NAMALWA (cell line): ENCODE measurements at places on chromosomes 6 and 20.

DNA sequence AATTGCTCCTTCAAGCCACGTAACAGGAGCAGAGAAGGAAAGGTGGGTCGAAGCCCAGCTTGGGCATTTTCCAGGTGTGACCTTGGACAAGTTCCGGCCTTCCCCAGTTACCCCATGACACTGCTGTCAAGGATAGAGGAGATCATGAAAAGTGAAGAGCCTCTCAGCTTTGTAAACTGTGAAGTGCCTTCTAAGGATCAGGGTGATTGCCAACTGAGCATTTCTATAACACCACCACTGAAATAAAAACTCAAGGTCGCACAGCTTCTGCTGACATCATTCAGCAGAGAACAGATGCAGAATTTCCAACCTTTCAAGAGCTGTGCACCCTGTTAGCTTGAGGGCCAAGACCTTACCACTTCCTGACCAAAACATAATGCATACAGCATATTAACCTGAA lies 24.0 kb upstream of the ZMYND8 start:
- DNase-seq, result no peak

GRCh38 chr20:31680286-31681127 lies 42.2 kb downstream of the BCL2L1 start:
- DNase-seq, result no peak

- no peak for DNase-seq
These were observed 254.9 kb downstream of the PLCB1 start for GRCh38 chr20:8386991-8387390.

DNA sequence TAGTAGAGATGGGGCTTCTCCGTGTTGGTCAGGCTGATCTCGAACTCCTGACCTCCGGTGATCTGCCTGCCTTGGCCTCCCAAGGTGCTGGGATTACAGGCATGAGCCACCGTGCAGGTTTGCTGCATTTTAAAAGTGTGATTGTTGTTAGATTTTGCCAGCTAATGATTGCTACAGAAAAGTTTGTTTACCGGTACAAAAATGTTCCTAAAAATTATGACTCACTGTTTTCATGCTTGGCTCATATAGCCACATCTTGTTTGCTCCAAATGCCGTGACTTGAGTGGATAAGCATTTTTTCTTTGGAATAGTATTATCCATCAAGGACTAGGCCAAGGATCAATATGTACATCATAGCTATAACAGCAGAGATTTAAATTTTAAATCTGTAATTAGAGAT lies 24.3 kb downstream of the LRRN4 start:
- no peak for DNase-seq

GRCh38 chr6:136102991-136103688 lies 147.0 kb downstream of the MTFR2 start:
- DNase-seq, result no peak

DNA sequence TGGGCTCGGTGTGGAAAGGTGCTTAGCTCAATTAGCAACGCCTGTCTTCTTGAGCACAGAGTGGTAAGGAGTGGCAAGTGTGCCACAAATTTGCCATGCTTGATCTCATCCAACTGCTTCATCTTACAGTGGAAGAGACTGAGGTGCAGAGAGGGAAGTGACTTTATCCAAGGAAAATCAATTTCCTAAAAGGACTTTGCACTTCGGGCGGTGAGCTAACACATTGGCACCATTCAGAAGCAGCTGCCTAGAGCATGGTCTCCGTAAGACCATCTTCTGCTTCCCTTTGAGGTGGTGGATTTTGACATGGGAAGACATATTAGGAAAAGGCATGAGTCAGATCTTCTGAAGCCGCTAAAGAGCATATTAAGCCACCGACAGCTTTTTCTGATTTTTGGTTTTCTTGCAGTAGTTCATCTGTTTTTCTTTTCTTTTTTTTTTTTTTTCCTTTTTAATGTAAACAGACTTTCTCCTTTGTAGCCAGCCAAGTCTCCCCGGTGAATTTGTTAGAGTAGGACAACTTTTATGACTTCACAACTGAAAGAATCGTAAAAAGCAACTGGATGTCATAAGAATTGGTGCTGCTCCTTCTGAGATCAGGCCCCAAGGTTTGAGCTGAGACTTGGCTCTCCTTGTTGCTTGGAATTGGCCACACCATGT lies 273.2 kb downstream of the CDC5L start:
- no peak for DNase-seq

DNA sequence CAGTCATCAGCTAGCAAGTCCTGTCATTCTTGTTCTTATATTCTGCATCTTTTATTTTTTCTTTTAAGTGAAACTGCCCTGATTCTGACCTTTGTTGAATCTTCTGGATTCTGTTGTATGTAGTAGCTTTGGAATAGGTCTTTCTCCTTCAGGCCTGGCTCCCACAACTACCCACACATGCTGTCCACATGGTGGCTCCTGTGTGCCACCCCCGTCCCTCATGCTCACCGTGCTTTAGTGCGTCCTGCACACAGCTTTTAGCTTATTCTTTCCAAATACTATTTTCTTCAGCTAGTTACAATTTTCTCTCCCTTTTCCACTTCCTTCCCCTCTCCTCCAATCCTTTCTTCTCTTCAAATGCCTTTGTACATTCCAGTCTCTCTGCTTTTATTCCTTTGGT lies 61.8 kb downstream of the CTNNBL1 start:
- DNase-seq, result no peak

- no peak for DNase-seq
These were observed 1.6 kb downstream of the FBXO5 start for GRCh38 chr6:152981219-152981618.

GRCh38 chr6:73586416-73586974 lies 65.7 kb upstream of the EEF1A1 start:
- no peak for DNase-seq

DNA sequence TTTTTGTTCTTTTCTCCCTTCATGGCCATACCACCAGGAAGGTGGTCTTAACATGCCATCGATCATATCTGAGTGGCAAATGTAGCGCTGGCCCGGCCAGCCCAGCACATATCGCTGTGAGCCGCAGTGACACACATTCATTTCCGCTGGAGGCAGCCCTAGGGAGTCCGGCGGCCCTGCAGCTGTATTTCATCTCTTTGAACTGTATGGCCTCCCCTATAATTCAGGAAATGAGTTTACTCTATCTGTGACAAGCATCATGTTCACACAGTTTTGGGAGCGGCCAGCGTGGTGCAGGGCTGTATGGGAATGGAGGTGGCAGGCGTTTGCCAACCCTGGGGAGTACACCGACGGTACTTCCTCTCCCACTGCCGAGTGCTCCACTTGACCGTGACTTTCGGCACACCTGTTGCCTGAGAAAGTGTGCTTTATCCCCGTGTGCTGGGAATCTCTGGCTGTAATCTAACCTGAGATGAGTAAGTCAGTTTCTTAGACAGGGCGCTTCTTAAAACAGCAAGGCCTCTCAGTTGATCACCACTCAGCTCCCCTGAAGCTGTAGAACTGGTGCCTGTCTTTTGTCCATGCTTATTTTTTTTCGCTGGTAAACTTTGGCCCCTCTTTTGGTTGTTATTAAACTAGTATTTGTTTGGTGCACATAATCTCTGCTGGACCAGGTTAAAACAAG lies 257.1 kb upstream of the TAB2 start:
- DNase-seq, result no peak

- DNase-seq, result no peak
These were observed 1.9 kb upstream of the BCAS4 start for GRCh38 chr20:50792708-50793574.

DNA sequence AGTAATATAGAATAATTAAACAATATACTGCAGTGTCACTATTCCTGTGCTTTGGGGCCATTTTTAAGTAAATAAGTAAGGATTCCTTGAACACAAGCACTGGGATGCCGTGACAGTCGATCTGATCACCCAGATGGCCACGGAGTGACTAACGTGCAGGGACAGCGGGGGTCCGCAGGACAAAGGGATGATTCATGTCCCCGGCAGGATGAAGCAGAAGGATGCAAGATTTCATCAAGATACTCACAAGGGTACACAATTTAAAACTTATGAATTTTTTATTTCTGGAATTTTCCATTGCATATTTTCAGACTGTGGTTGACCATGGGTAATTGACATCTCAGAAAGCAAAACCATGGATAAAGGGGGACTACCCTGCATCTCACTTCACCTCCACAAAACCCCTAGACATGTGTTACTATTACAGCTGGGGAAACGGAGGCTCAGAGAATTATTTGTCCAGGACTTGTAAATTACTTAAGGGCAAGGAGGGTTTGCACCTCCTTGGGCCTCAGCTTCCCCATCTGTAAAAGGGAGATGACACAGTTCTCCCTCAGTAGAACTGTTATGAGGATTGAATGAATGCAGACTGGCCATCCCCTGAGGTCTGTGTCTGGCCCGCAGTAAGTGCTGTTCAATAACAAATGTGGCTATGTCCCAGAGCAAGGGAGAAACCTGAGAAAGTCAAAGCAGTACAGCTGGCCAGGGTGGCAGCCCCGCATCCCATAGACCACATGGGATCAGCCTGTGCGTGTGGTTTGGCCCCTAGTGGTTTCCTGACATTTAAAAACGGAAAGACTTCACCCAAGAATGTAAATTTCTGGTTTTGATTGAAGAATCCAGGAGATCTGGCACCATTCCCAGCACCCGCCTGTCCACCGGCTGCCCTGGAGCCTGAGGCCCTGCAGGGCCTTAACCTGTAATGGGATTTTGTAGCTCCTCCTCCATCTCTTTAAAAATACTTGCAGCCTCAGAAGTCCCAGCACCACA lies 235.5 kb downstream of the BMP7 start:
- DNase-seq, result no peak

GRCh38 chr20:63956664-63957003 lies 418 bp upstream of the UCKL1 start:
- no peak for DNase-seq

DNA sequence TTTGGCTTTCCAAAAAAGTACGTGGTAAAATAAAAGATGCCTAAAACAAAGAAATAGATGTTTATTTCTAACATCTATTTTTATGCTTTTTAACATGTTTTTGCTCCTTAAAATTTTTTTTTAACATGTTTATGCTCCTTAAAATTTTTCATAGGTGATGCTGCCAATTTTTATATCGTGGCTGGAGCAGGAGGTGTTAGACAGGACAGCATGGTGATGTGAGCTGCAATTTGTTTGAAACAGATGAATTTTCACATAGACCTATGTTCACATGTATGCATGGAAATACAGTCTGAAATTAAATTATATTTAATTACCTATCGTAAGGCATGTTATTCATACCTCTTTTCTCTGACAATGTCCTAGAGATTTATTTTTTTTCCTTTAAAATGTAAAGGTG lies 784.8 kb downstream of the EPHA7 start:
- DNase-seq, result no peak

- no peak for DNase-seq
These were observed 37.9 kb downstream of the PRDM1 start for GRCh38 chr6:106124015-106124414.

- DNase-seq, result no peak
These were observed 148.5 kb downstream of the HDGFL1 start for GRCh38 chr6:22717915-22718314.

- DNase-seq, result no peak
These were observed 203.5 kb upstream of the CITED2 start for GRCh38 chr6:139577763-139578604.

DNA sequence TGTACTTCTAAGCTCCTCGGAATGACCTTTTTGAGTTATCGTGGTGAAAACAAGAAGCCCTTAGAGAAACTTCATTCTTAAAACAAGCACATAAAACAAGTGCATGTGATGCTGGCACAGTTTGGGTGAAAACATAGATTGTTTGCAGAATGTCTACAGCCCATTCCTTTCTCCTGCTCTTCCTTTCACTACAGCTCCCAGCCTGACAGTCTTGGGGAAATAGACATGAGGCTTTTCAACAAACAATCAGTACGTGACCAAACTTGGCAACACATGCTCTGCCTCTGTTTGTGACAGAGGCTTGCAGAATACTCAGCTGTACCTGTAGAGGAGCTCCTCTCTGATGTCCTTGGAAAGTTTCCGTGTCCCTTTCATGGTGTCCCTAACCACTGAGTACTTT lies 321.6 kb downstream of the ZFAND3 start:
- no peak for DNase-seq

DNA sequence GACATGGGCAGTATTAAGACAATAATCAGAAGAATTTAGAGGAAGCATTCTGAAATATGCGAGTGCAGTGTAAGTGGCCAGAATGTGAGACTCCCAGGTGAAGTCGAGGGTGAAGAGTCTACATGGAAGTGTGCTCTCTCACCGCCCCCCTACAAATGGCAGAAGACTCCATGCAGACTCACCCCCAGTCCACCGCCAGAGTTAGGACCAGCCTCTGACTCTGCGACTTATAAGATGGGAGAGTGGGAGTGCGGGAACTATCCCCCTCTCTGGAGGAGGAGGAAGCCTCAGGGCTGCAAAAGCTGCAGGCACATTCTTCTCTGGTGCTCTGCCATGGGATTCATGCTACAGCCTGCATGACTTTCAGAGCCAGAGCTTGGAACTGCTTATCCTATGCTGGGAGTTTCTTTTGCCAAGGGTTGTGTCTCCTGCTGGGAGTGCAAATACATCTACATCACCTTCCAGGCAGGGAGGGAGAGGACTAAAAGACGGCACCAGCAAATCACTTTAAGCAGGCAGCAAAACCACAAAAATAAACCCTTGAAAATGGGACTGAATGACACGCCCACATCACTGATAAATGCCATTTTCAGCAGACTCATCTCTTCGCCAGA lies 206.7 kb upstream of the SULF2 start:
- no peak for DNase-seq

GRCh38 chr20:20462185-20462584 lies 94.3 kb downstream of the INSM1 start:
- DNase-seq, result no peak

DNA sequence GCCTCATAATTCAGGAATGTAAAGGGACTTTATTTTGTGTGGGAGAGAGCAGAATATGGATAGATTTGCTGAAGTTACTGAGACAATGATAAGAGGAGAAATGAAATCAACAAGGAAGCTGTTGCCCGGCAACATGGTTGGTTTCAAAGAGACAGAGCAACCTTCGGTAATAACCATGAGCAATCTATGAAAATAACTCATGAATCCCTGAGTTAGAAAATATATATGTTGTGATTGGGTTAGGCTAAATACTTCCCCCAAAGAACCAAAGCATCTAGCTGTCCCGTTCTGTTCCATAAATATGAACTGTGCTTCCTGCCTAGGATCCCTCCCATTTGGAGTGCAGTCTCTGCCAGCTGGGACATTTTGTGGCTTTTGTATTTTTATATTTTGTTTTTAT lies 23.1 kb downstream of the SERPINB1 start:
- no peak for DNase-seq

DNA sequence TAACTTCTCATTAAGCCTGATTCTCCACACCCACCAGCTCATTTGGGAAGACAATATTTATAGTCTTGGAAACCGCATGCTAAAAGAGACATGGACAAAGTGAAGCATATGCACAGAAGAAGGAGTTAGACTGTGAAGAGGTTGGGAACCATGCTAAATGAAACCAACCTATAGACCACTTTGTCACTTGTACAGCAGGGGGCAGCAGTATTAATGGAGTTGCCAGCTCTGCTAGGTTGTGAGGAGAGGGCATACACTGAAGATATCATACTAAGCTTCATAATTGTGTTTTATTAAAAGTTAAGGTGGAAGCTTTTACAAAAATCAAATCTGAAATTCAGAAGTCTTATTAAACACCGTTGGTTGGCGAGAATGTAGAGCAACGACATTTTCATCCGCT lies 38.3 kb upstream of the HMGCLL1 start:
- peak; percentile 53 for DNase-seq
